ENCODE measurements at places on chromosomes 16 and 17.

DNA sequence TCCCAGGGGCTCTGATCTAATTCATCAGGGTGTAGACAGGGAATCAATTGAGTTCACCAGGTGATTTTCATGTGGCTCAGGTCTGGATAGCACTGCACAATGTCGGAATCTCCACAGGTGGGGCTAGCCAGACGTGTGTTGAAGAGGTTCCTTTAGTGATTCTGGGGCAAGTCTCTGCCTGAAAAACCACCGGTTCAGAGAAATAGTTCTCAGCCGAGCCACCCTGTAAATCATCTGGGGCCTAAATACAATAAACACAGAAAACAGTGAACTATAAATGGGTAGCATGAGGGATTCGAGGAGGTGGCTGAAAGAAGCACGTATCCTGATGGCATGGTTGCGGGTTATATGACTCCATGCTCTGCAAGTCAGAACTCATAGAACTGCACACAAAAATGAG lies 21.3 kb downstream of the ASPA start:
- no peak for DNase-seq

GRCh38 chr17:44878627-44879221 lies 20.5 kb downstream of the EFTUD2 start:
- peak; percentile 42 for DNase-seq

DNA sequence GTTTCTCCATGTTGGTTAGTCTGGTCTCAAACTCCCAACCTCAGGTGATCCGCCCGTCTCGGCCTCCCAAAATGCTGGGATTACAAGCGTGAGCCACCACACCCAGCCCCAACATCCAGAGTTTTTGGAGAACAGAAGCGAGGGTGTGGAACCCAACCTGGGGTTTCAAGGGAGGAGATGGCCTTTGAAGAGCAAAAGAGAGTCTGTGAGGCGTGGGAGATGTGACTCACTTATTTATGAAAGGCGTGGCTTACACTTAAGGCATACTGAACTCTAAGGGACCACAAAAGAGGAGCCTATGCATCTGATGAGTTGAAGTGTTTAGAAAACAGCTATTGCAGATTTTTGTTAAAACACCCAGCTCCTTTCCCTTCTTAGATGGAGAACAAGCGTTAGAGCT lies 18.9 kb downstream of the ARSG start:
- DNase-seq, result peak; percentile 41

GRCh38 chr16:15732416-15732815 lies 82.4 kb downstream of the NDE1 start:
- no peak for DNase-seq

GRCh38 chr17:9646546-9646885 lies 1.2 kb downstream of the USP43 start:
- DNase-seq, result no peak

DNA sequence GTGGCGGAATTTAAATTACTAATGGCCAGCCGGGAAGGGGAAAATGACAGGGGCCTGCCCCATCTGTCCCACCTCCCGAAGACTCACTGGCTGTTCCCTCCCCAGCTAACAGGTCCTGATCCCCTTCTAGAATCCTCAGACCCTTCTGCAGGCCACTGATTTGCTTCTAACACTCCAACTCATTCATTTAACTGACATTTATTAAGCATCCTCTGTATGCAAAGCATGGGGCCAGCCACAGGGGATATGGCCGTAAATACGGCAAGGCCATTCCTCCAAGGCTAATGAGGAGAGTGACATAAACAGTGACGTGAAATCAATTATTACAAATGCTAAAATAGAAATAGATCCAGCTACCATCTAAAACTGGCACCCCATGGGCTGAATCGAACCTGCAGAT lies 195.3 kb downstream of the GSG1L start:
- DNase-seq, result no peak

- DNase-seq, result no peak
Measured at GRCh38 chr16:73248316-73248715, 200.4 kb upstream of the ZFHX3 start.

GRCh38 chr17:27478901-27479538 lies 22.8 kb downstream of the KSR1 start:
- no peak for DNase-seq

- DNase-seq, result no peak
Measured at GRCh38 chr17:78257810-78258322, 26.4 kb downstream of the TMEM235 start.

GRCh38 chr16:54774768-54775167 lies 155.9 kb upstream of the IRX5 start:
- DNase-seq, result no peak

DNA sequence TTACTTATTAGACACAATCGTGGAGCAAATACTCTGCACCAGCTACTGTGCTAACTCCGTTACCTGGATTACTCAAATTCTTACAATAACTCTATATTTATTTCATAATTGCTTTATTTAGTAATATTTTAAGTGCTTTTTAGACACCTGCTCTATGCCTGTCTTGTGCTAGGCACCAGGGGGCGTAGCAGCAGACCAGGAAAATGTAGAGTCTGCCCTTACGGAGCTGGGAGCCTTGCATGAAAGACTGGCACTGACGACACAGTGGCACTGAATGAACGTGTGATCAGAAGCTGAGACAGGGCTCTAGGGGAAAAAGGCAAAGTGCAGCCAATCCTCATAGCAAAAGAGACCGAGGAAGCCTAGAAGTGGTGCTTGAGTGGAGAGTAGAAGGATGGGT lies 486.5 kb downstream of the CDH13 start:
- DNase-seq, result peak; percentile 33

GRCh38 chr17:40111221-40112128 lies 10.3 kb upstream of the MSL1 start:
- DNase-seq, result peak; percentile 94

DNA sequence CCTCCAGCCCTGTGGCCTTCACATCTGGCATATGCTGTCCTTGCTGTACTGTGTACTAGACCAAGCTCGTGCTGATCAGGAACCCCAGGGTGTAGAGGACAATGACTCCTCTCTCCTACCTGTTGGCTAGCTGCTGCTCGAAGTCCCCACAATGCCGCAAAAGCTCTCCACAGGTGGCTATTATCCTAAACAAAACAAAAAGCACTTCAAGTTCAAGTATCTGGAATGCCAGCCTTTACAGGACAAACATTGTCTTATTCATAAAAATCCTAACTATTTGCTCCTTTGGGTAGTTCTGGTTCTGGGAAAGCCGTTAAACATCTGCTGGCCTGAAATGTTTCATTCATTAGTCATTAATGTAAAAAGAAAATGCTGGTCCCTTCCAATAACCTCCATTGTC lies 42.8 kb downstream of the COG7 start:
- DNase-seq, result no peak

DNA sequence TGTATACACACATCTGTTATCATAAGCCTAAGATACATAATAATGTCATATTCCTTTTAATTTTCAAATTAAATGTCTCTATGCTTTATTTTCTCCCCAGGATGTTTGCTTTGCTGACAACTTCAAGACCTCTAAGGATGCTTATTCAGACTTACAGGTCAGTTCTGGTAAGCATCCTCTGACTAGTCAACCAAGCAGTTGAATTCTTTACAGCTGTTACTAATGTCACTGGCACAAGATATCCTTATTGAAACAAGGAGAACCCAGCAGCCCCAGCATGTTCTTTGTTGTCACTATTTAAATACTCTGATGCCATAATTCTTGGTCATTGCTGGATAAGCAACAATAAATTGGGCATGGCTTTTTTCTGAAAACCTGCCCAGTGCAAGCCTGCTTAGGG lies 232.3 kb upstream of the PMFBP1 start:
- no peak for DNase-seq

DNA sequence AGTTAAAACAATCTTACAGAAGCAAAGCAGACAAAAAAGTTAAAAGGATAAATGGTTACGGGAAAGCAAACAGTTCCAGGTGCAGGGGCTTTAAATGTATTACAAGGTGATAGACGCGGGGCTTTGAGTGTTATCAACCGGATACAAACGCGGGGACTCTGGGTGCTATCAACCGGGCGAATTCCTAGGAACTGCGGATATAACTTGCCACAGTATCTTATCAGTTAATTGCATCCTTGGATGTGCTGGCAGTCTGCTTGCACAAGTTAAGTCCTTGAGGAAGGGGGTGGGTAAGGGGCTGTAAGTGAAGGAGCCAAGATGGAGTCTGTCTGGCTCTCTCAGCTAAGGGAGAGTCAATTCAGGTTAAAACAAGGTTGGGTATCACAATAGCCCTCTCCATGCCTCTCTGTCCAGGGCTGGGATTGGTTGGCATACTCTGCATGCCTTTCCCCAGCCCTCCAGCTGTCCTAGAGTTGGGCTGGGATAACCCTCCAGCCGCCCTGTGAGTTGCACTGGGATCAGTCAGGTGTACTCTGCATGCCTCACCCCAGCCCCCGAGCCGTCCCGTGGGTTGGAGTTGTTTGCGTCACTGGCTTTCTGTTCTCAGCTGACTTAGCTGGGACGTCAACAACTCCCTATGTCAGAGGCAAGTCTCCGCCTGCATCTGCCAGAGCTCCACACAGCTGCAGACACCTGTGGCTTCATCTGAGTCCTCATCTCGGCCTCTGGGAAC lies 40.9 kb downstream of the TMEM235 start:
- peak; percentile 77 for DNase-seq

DNA sequence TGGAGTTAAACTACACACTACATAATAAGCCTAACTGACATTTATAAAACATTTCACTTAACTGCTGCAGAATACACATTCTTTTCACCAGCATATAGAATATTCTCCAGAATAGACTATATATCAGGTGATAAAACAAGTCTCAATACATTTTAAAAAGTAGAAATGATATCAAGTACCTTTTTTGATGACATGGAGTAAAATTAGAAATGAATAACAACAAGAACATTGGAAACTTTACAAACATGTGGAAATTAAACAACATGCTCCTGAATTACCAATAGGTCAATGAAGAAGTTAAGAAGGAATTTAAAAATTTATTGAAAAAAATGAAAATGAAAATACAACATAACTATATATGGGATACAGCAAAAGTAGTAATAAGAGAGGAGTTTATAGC lies 47.5 kb upstream of the CES5A start:
- no peak for DNase-seq

DNA sequence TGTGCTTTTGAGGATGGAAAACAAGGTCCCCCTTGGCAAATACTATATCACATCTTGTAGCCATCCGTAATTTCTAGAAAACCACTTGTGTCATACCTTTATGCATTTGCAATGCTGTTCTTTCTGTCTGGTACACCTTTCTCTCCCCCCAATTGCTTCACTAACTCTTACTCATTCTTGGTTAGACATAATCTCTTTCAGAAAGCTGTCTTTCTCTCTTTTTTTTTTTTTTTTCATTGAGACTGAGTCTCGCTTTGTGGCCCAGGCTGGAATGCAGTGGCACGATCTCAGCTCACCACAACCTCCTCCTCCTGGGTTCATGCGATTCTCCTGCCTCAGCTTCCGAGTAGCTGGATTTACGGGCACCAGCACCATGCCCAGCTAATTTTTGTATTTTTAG lies 94.9 kb upstream of the C17orf78 start:
- DNase-seq, result no peak
